ENCODE measurements at places on chromosomes 11 and 22.
A peak's percentile ranks its signal among the peaks of the same experiment; 100 is the strongest.

DNA sequence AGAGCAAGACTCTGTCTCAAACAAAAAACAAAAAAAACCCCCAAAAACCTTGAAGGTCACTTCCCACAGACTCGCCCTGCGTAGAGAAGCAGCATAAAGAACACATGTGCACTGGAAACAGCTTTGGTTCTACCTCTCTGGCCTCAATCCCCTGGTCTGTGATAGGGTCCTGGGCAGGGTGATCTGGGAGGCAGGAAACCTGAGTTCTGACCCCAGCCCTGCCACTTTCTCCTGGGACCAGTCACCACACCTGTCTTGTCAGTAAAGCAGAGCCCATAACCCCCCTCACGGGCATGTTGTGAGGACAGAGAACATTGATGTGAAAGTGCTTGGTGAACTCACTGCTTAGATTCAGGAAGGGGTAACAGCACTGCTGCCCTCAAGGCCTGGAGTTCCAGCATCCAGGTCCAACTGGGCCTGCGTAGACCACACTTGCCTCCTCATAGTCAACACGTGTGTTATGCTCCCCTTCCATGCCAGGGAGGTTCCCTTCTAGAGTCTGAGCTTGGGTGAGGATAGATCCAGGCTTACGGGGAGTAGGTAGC, 11.4 kb downstream of the UCP2 start:
- no peak for DNase-seq

DNA sequence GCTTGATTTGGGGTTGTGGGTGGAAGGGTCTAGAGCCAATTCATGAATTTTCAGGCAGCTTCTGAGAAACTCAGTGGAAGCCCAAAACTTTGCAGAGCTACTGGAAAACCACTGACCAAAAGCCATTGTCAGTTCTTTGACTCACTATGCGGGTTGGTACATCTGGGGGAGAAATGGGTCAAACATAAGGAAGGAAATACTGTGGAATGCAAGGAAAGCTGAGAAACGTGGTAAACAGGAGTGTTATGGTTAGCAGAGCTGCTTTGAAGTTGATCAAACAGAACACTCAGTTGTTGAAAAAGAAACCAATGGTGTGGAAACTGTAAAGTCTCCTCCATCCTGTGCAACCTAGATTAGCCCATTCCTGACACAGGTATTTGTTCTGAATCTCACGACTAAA, 6.3 kb upstream of the ABTB2 start:
- no peak for DNase-seq

DNA sequence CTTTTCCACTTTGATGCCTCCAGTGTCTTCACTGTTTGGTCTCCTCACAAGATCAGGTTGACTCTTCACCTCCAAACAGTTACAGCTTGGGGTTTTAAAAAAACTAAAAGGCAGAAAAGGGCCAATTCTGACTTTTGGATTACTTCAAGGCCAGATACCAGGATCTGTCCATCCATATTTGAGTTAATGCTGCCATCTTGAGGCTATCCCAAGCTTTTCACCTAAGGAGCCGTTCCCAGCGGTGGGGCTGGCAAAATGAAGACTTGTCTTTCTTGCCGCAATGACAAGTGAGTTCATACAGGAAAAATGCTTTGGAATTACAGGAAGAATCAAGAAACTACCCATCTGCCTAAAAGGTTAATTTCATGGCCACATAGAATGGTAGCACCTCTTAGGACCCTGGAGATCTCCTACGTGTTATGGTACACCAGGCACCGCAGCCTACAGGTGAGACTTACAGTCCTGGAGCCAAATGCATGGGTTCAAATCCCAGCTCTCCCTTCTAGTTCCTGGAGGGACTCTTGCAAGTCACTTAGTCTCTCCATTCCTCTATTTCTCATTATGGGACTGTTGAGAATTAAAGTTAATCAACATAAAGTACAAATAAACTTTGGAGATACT, 6.0 kb upstream of the OR5B21 start:
- DNase-seq = peak; percentile 12

DNA sequence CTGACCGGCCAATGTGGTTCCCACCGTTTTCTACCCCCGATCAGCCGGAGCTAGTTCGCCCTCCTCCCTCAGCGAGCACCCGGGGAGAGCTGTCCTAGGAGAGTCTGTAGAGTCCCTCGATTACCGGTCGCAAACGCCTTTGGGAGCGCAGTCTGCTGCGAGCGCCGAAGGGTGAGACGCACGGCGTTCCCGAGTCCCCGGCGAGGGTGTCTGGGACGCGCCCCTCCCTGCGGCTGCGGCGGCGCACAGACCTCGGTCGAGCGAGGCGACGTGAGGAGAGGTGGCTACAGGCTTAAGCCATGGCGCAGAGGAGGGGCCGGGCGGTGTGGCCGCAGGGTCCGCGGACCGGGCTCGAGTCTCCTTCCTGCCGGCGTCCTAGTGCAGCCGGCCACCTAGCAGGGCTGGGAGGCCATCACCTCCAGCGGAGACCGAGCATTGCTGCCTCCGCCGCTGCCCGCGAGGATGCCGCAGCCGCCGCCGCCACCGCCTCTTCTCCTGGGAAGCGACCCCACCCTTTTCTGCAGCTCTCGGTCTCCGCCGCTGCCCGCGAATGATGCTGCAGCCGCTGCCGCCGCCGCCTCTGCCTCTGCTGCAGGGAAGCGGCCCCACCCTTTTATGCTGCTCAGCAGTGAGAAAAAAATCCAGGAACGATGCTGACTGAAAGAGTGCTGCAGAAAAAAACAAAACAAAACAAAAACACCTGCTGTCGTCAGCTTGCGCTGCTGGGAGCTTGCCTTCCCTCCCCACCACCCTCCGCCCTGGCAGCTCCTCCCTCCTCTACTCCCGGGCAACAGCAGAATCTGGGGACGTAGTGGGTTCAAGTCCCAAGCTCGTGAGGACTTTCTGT, at the start of gene MAP6:
TSS of gene MAP6 (minus strand) at position 588 of the 847 bp plus-strand sequence. CDS start 669 bp downstream, outside the sequence.
- DNase-seq = peak; percentile 15

GRCh38 chr11:110148775-110149744, 55.9 kb downstream of the ZC3H12C start:
- no peak for DNase-seq

DNA sequence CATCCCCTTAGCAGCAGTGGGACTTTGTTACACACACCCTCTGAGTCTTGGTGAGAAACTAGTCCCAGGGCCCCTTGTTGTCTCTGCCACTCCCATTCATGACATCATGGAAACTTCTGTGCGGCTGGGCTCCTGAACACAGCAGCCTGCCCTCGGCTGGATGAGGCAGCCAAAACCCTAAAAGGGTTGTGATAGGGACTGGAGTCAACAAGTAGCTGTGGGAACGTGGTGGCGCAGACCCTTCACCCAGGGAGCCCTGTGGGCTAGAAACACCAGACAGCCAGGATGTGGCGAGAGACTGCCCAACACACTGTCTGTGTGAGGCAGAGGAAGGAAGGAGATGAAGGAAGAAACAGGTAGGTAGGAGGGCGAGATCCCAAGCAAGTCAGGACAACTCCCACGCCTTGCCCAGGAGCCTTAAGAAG, 3.9 kb downstream of the CD3D start:
- peak; percentile 89 for DNase-seq

GRCh38 chr11:13152736-13153541, 124.7 kb upstream of the BMAL1 start:
- no peak for DNase-seq

DNA sequence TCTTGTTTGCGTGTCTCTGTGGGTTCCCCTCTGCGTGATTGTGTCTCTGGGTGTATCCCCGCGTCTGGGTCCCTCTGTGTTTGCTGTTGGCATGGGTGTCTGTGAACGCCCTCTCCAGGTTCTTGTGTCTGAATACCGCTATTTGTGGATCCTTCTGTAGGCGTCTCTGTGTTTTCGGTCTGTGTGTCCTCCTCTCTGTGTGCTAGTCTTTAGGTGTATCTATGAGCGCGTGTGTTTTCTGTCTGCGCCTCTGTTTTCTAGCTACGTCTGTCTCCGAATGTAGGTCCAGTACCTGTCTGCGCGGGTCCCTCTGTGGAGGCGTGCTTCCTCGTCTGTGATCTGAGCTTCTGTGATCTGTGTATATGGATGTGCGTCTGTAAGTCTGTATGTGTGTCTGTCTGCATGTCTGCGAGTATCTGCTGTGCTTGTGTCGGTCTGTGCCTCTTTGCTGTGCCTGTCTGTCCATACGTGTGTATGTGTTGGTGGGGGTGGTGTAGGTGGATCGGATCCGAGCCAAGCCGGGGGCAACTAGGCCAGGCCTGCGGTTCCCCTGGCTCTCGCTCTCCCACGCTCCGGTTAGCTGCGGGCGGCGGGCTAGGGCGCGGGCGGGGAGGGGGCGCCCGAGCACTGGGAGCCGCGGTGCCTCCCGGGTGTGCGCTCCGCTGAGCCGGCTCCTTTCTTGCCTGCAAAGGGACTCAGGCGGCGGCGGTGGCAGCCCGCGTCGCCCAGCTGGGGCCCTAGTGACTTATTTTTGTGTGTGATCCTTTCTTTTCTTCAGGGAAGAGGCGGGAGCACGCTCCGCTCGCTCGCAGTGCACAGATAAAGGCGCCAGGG, 105.3 kb upstream of the E2F8 start:
- DNase-seq = no peak

DNA sequence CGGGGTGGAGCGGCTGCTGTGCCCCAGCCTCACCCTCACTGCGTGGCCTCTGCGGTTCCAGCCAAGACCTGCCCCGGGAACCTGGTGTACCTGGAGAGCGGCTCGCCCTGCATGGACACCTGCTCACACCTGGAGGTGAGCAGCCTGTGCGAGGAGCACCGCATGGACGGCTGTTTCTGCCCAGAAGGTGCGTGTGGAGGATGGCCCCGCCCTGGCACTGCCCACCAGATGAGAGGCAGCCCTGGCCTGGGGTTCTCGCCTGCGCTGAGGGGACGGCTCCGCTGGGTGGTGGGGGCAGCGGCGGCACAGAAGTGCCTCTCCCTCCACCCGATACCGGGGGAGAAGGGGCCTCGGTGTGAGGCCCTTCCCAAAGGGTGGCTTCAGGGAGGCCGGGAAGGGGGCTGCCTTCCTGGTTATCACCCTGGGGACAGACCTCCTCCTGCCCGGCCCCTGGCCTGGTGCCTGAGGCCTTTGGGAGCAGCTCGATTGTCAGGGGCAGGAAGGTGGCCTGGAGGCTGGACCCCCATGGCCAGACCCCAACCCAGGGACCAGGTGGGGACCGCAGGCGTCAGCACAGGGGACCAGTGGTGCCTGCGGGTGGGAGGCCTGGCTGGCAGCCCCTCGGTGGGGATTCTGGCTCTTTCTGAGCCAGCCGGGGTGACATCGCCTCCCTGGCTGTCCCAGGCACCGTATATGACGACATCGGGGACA, 7.1 kb downstream of the MUC2 start:
- DNase-seq = no peak

GRCh38 chr11:33778675-33779074, 4.4 kb upstream of the FBXO3 start:
- DNase-seq = no peak

DNA sequence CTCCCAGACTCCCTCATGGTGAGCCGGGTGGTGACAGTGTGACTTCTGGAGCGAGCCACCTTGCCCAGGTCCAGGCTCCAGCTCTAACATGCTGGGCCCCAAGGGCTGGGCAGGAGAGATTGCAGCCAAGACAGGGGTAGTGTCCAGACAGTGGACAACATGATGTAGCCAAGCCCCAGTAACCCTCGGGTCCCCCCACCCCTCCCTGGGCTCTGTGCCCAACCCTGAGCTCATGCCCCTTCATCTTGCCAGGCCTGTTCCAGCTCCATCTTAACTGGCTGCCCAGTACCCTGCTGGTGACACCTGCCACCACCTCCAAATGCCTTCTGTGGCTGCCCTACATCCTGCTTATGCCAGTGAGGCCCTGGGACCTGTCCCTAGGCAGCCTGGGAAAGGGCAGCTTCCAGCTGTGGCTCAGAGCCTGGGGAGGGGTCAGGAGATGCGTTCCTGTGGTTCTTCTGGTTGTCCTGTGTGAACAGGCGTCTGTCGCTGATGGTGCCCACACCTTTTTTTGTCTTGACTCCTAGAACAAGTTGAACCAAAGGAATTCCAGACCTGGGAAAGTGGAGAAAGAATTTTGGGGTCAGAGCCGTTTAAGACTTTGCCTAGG, 12.5 kb upstream of the SYT12 start:
- DNase-seq = no peak

DNA sequence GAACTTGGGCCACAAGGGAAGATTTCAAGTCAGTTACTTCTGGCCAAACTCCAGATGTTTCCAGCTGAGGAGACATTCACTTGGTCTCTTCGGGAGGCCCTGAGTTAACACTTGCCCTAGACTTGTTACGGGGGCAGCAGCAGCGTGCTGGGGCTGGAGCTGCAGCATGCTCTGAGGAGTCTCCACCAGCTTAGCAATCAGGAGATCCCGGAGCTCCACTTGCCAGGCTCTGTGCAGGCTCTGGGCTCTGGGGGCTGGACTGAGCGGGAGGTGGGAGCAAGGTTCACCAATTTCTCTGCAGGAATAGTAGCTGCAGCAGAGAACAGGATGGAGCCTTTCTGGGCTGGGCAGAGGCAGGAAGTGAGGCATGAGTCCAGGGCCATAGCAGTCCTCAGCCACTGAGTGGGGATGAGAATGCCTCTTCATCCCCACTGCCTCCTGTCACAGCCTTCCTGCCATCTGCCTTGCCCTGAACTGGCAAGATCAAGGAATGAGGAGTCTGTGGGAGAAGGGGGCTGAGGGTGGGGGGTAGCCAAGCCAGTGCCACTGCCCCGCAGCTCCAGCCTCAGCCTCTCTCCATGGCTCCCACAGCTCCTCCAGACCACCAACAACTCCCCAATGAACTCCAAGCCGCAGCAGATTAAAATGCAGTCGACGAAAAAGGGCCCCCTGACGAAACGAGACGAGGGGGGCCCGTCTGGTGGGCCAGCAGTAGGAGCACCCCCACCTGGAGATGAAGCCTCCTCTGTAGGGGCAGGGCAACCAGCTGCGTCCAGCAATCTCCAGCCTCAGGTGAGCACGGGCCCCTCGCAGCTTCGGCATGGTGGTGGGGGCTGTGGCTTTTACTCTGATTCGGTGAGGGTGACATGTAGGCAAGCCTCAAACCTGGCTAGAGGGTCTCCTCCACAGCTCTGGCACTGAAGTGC, 23.4 kb downstream of the GTPBP1 start:
- DNase-seq = no peak

DNA sequence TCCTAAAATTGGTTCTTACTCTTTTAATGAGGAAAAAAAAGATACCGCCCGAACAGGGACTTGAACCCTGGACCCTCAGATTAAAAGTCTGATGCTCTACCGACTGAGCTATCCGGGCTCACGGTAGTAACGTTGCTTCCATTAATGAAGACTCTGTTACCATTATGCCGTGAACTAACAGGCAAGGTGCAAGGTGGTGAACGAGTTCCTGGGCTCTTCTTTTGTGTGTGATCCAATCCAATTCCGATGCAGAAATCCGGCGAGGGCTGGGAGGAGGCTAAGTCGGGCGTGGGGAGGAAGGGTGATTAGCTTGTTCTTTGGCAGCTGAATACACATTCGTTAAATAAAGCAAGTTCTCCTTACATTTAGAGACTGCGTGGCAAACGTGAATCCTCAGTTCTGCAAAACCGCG, 49.0 kb downstream of the OR4D9 start:
- peak; percentile 85 for DNase-seq

GRCh38 chr22:28706845-28707244, 27.2 kb upstream of the TTC28 start:
- no peak for DNase-seq

GRCh38 chr11:27218421-27219038, 144.5 kb downstream of the CCDC34 start:
- DNase-seq = no peak

- DNase-seq = no peak
These were observed 6.6 kb upstream of the NLRP10 start for GRCh38 chr11:7971846-7972245.

- no peak for DNase-seq
These were observed 761.2 kb downstream of the NELL1 start for GRCh38 chr11:21430537-21430936.

- peak; percentile 60 for DNase-seq
These were observed at the start of gene OAF for GRCh38 chr11:120210626-120211521. Gene OAF, plus strand, starts transcription at chr11:120211032. Its CDS starts 248 bp downstream, at chr11:120211280.
